Smooth muscle cell of the coronary artery (primary cell): ENCODE measurements at places on chromosomes 11 and 22. TPM values are rescaled to one million over a fixed set of nuclear protein-coding genes. Genes with fewer than 3 reads are reported as not detected.

SGSM1 gene
- total RNA-seq = under 0.01 TPM in 1 of 2 replicates, not detected in the other

PHOX2A gene
- total RNA-seq = not detected in 2 replicates

PAMR1 gene
- 30.7 and 1,061 TPM in 2 replicates for total RNA-seq

KRTAP5-10 gene
- not detected in 2 replicates for total RNA-seq

RIC3 gene
- not detected in 2 replicates for total RNA-seq

DBX1 gene
- not detected in 2 replicates for total RNA-seq

OR56A1 gene
- total RNA-seq = not detected in 2 replicates

CCDC116 gene
- 0.08 and 0.23 TPM in 2 replicates for total RNA-seq

MISFA gene
- total RNA-seq = 1.4 and 1.8 TPM in 2 replicates

MRGPRF gene
- 2.1 and 23.3 TPM in 2 replicates for total RNA-seq

IRAG1 gene
- 3.6 and 4.8 TPM in 2 replicates for total RNA-seq

OR8D1 gene
- not detected in 2 replicates for total RNA-seq

XKR3 gene
- total RNA-seq = not detected in 2 replicates

OR51E2 gene
- under 0.01 TPM in 1 of 2 replicates, not detected in the other for total RNA-seq

MN1 gene
- 0.47 and 6.0 TPM in 2 replicates for total RNA-seq

FAM227A gene
- 0.75 and 2.2 TPM in 2 replicates for total RNA-seq
